ENCODE measurements at places on chromosomes 6 and 20. TPM values are rescaled to one million over a fixed set of nuclear protein-coding genes. Genes with fewer than 3 reads are reported as not detected.

The MYCT1 gene
- total RNA-seq, result not detected

The FUT9 gene
- not detected for total RNA-seq

The HSPA1L gene
- 1.0 TPM for total RNA-seq

The PSORS1C2 gene
- total RNA-seq, result not detected

The PPP1R3G gene
- total RNA-seq, result not detected

The NRSN2 gene
- 69.6 TPM for total RNA-seq

The GPLD1 gene
- total RNA-seq, result not detected

The HLA-G gene
- total RNA-seq, result not detected

The OR2J3 gene
- not detected for total RNA-seq

The SLC35D3 gene
- total RNA-seq, result not detected

The C20orf96 gene
- 1.6 TPM for total RNA-seq

The EPB41L1 gene
- 25.3 TPM for total RNA-seq

The RBBP8NL gene
- not detected for total RNA-seq

The COL11A2 gene
- total RNA-seq, result 0.10 TPM

The EMILIN3 gene
- total RNA-seq, result not detected
